Substantia nigra (tissue), 51 donors: ENCODE measurements at places on chromosomes 16 and 17.

DNA sequence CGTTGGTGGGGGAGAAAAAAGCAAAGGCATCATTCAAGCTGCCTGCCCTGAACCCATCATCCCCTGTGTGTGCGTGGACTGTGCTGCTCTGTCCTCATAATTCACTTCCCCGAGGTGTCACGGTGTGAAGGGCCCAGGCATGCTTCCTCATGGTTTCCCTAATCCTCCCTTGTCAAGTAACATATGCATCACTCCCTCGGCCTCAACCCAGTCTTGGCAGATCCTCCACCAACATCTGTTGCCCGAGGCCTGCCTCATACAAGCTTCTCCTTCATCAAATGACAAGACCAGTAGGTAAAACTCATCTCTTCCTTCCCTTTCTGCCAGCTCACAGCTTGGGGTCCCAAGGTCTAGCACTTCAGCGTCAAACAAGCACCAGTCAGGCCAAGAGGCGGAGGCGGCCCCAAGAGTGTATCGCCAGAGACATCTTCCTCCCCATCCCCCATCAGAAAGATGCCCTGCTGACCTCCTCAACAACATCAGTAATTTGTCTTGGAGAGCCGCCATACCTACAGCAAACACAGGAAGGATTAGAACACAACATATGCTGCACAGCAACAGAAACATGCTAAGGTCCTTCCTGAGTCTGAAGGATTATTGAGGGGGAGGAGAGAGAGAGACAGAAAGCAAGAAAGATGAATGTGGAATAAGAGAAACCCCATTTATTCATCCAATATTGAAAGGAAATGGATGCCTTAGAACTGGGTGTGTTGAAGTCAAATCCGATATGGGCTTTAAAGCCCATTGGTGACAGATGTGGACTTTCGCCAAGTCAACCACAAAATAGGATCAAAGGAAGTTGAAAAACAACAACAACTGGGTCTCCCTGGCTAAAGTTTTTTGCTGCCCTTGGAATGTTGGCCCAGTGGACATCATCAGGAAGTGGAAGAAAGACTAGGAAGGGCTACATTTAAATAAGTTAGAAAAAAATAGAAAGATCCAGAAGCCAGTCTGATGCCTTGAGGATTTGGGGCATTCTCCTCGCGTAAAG, 38.4 kb downstream of the SOX9 start:
- no peak for DNase-seq

DNA sequence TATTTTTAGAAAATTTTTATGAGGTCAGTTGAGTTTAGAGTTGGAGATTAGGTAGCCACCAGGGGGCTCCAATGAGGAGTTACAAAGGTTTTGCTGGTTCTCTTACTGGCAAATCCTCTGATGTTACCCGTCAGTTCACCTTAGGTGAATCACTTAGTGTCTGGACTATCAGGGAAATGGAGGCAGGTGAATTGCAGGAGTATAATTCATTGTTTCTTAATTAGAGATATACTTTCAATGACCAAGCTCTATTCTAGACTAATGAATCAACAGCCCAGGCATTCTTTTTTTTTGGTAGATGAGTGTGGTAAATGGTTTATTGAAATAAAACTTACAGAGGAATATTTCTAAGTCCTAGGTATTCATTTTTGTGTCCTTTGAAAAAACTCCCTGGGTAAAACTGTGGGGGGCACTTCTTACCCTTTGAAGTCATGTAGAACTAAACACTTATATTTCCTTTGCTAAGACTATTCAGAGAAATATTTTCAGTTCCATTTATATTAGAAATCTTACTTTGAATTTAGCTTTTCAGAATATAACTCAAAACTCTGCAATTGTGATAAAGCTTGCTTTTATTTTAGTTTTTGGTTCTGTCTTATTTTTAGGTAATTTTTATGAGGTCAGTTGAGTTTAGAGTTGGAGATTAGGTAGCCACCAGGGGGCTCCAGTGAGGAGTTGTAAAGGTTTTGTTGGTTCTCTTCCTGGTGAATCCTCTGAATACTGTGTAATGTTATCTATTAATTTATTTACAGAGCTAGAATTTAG, 17.7 kb downstream of the PSMD11 start:
- DNase-seq: peak; percentile 3

DNA sequence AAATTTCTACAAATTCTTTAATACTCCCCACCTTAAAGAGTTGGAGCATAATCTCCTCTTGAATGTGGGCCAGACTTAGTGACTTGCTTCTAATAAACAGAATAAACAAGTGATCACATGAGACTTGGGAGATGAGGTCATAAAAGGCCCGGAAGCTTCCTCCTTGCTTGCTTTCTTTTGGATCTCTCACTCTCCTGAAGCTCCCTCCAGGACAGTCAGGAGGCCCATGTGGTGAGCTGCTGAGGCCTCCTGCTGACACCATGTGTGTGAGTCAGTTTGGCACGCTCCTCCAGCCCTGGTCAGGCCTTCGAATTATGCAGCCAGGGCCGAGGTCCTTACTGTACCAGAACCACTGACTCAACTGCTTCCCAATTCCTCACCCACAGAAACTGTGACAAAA, 53.2 kb downstream of the NDEL1 start:
- DNase-seq: peak; percentile 30

GRCh38 chr17:47695429-47696376, 1.7 kb downstream of the TBKBP1 start:
- no peak for DNase-seq

DNA sequence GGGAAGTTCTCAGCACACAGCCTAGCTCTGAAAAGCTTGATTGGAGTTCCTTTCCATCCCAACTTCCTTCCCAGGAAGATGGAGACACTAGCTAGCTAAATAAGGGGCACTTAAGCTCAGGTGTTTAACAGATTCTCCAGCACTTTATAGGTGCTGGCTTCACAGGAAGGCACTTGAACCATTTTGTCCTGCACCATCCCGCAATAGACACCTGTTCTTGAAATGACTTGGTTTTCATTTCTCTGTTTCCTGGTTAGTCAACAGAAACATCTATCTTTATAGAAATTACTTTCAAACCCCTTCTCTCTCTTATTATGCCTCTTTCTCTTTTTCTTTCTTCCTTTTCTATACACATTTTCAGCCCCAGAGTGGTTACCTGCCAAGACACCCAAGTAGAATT, 409.9 kb upstream of the ZFHX3 start:
- no peak for DNase-seq

DNA sequence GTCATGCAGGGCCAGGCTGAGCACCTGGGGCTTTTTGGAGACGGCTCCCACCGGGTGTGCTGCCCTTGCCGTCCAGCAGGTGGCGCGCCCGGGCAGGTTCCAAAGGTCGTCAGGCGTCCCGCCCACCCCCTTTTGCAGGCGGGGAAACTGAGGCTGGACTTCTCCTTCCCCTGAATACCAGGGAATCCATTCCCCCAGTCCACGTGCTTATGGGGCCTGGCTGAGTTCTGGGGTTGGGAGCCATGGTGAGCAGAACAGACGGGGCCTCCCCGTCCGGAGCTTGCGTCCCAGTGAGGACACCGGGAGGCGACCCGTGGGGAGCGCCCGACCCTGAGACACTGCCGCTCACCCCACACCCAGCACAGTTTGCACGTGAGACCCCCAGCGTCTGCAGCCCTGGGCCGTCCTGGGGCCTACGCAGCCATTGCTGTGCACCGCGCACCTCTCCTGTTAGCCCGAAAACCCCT, 51.8 kb upstream of the JPH3 start:
- no peak for DNase-seq

DNA sequence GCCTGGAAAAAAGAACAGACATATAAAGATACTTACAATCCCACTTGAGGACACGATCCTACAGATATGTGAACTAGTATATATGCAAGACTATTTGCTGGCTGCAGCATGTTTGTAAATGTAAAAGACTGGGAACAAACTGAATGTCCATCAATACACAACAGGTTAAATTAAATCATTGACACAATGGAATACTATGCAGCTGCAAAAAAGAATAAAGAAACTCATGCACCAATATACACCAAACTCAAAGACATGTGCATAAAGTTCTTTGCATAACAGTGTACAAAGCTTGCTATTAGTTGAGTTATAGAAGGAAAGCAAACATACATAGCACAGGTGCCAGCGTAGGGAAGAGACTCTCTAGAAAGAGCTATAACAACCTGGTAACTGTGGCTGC, 61.9 kb upstream of the SREBF1 start:
- DNase-seq: no peak

DNA sequence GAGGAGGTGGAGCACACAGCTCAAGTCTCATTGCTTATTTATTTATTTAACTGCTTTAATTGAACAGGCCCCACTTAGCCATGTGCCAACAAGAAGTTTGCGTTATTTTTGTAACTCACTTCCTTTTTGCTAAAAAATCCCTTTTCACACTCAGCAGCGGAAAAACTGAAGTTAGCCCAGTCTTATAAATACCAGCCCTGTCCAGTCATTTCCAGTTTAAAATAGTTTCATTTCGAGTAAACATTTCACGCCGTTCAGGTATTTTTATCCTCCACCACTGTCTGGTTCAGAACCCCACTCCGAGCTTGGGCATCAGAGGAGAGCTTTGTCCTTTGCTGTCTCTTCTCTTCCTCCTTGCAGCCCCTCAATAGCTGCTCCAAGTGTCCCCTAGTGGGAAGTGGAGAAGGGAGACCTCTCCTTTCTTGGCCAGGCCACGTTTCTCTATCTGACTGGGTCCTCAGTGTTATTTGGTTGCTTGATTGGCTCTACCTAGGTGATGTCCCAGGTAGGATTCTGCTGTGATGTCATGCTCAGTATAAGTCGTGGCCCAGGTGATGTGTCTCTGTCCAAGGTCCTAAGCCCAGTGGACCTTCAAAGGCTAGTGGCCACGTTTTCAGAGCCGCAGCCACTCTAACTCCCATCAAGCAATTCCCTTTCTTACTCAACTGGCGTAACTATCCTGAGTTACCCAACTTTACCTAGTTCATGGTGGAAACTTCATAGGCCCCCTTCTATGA, 53.0 kb upstream of the GAS7 start:
- DNase-seq: no peak

DNA sequence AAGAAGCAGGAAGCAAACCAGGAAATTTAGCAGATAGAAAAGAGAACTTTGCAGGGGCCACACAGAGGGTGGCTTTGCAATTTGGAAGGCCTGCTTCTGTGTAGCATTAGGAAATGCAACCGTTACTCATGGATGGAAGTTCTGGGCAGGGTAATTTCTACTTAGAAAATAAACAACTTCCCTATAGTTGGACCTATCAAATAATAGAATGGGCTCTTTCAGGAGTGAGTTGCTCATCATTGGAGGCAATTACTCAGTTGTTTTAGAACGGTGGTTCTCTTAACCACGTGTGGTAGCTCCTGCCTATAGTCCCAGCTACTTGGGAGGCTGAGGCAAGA, 25.8 kb upstream of the HS3ST2 start:
- no peak for DNase-seq

GRCh38 chr16:31352376-31353115, 2.4 kb upstream of the ITGAX start:
- no peak for DNase-seq

- no peak for DNase-seq
These were observed 76.8 kb downstream of the RPGRIP1L start for GRCh38 chr16:53626811-53627210.

DNA sequence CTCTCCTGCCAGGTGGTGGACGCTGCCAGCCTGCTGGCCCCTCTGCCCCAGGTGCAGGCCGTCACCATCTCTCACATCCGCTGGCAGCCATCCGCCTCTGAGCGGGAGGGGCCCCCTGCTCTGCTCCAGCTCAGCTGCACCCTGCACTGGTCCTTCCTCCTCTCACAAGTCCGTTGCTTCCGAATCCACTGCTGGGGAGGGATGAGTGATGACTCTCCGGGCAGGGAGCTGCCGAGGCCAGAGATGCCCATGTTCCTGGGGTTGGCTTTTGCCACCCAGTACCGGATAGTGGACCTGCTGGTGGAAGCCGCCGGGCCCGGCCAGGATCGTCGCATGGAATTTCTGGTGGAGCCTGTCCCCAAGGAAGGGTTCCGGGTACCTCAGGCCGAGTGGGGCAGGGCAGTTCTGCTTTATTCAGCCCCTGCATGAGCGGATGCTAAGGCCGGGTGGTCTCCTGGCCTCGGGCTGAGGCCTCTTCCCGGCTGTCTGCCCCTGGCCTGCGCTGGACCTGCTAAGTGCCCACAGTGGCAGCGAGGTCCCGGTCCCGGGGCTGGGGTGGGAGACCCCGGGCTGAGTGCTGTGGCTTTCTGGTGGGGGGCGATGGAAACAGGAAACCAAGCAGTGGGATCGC, 11.4 kb downstream of the ENGASE start:
- no peak for DNase-seq

GRCh38 chr16:64809876-64810629, 311.8 kb downstream of the CDH11 start:
- DNase-seq: no peak

- DNase-seq: no peak
These were observed 515.8 kb upstream of the SALL1 start for GRCh38 chr16:51666821-51667220.

DNA sequence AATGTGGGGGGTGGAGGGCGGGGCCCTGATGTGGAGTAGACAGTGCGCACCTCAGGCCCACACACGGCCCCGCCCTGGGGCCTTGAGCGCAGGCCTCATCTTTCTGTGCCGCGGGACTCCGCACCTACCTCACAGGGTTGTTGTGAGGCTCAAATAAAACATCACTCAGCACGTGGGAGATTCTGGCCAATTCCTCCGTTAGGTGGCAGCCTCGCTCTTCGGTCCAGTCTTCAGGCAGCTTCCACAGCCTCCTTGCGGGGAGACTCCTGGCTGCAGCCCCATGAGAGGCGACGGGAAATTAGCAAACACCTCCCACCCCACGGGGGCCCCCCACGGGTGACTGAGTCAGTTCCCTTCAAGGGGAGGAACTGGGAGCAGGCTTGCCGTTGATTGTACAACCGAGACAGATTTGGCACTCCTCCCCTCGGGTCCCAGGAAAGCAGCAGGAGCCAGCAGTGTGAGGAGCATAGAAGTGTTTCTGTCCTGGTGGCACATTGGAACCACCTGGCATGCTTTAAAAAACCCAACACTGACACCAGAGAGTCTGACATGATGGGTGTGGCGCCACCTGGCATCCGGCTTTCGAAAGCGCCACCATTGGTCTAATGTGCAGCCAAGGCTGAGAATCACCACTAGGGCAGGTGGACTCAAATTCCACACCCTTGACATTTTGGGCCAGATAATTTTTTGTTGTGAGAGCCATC, 7.6 kb downstream of the MRM1 start:
- peak; percentile 29 for DNase-seq

- DNase-seq: no peak
These were observed 84.6 kb downstream of the GP2 start for GRCh38 chr16:20242568-20243255.

DNA sequence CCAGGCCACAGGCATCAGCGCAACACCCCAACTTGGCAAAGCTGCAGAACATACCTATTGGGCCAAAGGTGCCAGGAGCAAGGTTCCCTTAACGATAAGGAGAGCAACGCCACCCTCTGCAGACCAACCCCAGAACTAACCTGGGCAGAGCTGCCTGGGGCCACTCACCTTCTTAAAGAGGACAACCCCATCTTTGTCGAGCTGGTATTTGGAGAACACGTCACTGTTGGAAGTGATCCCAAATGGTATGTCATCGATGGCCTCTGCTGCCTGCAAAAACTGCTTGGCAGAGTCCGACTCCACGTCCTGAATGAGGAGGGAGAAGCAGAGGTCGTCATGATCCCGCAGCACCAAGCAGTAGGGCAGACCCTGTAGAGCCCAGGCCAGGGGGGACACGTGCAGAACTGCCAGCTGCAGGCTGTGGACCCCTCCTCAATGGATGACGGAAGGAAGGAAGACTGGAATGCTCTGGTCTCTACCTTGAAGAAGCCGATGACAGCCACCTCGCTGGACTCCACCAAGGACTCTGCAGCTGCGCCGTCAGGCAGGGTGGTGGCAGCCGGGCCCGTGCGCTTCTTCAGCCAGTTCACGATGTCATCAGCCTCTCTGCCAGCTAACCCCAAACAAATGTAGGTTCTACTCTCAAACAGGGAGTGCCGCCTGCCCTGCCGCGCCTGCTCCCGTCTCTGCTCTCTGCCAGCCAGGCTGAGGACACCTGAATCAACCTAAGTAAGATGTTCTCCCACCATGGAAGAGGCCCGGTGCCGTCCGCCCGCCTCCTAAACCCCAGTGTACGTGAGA, 5.2 kb downstream of the P4HB start:
- DNase-seq: no peak
